Astrocyte of the cerebellum (primary cell): ENCODE measurements at places on chromosomes 16 and 17.

GRCh38 chr17:73976676-73977521, 226.6 kb upstream of the RPL38 start:
- peak; percentile 22 for DNase-seq

GRCh38 chr16:2775765-2776499, 1.1 kb downstream of the ELOB start:
- DNase-seq, result no peak

DNA sequence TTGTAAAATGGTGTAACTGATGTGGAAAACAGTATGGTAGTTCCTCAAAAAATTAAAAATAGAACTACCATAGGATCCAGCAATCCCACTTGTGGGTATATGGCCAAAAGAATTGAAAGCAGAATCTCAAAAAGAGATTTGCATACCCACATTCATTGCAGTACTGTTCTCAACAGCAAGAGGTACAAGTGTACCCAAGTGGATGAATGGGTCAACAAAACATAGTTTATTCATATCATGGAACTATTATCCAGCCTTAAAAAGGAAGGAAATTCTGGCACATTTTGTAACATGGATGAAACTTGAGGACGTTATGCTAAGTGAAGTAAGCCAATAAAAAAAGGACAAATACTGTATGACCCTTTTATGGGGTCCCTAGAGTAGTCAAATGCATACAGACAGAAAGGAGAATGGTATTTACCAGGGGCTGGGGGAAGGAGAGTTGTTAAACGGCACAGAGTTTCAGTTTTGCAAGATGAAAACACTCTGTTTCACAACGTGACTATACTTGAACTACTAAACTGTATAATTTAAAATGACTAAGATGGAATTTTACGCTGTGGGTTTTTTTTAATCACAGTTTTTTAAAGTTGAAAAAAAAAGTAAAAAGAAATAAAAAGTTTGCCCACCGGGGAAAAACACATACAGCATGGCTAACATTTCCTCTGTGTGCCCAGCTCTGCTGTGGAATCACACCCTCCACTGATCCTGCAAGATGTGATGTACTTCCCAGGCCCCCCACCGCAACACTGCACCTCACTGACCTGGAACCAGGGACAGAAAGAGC, 6.1 kb downstream of the TVP23A start:
- no peak for DNase-seq

DNA sequence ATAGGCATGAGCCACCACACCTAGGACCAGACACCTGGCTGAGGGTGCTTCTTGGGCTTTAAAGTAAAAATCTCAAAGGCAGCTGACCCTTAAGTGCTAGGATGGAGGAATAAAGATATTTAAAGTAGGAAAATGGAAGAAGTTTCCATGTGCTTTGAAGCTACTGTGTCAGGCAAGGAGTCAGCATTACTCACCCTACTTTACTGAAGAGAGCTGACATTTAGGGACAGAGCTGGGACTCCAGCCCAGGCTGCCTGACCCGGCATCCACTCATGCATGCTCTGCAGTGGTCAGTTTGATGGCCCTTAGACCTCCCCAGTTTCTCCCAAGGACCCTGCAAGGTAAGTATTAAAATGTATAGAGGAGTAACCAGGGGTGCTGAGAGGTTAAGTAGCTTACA, 124.7 kb upstream of the PLCG2 start:
- no peak for DNase-seq

DNA sequence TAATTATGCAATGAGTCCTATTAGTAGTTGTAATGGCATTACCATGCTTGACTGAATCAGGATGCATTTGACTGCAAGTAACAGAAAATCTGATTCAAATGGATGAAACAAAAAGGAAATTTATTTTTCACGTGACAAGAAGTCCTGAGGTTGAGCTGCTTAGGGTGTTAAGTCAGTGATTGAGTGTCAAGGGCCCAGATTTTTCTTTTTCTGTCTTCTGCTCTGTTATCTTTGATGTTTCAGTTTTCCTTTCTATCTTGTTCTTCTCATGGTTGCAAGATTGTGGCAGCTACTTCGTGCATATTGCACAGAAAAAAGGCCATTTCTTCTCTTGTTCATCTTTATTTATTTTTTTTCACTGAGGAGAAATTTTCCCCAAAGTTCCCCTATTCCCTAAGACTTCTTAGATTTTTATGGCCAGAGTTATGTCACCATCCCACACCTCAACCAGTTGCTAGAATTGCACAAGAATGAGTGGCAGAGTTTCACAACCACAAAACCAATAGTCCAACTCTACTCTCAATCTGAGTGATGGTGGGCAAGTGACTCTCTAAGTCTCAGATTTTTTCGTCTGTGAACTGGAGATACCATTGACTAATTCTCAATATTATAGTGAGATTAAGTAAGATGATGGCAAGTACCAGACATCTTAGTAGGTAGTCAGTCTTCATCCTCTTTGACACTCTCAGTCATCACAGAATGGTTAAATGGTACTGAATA, 15.7 kb upstream of the GPR139 start:
- DNase-seq, result no peak

DNA sequence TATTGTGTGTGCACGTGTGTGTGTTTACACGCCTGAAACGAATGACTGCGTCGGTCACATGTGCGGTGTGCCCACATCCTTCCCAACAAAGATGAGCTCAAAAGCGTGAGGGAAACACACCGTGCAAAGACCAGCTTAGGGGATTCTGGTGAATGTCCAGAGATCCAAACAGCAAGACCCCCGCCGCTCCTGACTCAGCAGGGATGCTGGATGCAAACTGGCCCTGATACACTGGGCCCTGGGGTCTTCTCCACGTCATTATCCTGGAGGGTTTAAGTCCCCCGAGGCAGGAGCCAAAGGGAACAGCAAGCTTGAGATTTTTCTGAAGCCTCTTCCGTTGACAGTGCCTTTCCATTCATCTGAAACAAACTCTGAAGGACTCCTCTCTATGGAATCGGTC, 59.2 kb downstream of the TBC1D16 start:
- DNase-seq, result no peak

- no peak for DNase-seq
Observed at GRCh38 chr16:73610605-73611156, 562.8 kb upstream of the ZFHX3 start.

GRCh38 chr16:57977418-57978069, 6.6 kb upstream of the CNGB1 start:
- no peak for DNase-seq

GRCh38 chr17:34246446-34246845, 8.6 kb upstream of the CCL2 start:
- no peak for DNase-seq

GRCh38 chr17:34672176-34672785, 92.9 kb downstream of the TMEM132E start:
- no peak for DNase-seq

GRCh38 chr16:88069397-88070168, 118.3 kb downstream of the BANP start:
- DNase-seq, result no peak

- DNase-seq, result no peak
Observed at GRCh38 chr17:40313668-40314583, 4.9 kb downstream of the RARA start.

- no peak for DNase-seq
Observed at GRCh38 chr16:29310852-29311314, 95.6 kb downstream of the NPIPB11 start.

GRCh38 chr17:44007346-44008204, 3.2 kb downstream of the NAGS start:
- DNase-seq, result no peak

DNA sequence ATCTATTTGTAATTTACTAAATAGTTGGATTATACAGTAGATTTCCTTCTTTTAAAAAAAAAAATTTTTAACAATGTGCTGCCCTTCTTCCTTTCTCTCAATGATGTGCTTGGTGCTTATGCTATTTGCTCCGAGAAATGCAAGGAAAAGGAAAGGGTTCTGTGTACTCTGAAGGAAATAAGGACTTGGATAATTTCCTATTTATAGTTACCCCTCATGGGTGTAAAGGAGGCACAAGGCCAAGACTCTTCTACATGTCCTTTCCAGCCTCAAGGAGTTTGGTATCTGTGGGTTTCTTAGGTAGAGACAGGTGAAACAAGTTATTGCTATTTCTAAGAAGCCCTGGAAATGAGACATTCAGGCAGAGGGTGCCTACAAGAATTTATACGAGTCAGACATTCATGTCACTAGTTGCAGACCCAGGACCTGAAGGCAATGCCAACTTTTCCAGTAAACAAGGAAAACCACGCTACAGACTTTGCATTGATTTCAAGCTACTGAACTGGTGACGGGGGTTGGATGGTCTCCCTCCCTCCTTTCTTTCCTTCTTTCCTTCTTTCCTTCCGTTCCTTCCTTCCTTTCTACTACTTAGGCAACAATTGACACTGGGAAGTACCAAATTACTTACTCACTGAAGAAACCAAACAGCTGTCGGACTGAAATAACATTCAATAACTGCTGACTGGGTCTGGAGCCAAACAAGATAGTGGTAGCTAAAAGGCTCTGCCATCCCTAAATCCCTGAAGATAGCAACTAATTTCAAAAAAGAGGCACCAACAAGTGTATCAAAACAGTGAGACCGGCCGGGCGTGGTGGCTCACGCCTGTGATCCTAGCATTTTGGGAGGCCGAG, 33.8 kb upstream of the GHDC start:
- DNase-seq, result no peak

DNA sequence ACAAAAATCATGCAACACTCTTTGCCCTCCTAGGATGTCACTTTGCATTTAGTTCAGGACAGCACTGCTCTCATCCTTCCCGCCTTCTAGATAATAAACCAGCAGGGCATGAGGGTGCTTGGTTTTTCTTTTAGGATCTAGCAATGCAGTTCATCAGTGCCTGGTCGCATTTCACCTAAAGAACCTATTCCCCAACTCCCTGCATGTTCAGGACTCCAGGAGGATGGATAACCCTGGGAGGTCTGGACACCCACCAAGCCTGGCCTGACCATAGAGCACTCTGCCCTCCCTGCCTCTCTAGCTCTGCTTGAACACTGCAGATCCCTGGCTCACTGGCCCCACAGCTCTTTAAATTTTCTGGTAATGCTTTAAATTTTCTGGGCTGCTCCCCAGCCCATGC, 2.6 kb downstream of the SLFN12 start:
- no peak for DNase-seq

GRCh38 chr17:7560172-7561027, 1.3 kb upstream of the SENP3 start:
- DNase-seq, result no peak

DNA sequence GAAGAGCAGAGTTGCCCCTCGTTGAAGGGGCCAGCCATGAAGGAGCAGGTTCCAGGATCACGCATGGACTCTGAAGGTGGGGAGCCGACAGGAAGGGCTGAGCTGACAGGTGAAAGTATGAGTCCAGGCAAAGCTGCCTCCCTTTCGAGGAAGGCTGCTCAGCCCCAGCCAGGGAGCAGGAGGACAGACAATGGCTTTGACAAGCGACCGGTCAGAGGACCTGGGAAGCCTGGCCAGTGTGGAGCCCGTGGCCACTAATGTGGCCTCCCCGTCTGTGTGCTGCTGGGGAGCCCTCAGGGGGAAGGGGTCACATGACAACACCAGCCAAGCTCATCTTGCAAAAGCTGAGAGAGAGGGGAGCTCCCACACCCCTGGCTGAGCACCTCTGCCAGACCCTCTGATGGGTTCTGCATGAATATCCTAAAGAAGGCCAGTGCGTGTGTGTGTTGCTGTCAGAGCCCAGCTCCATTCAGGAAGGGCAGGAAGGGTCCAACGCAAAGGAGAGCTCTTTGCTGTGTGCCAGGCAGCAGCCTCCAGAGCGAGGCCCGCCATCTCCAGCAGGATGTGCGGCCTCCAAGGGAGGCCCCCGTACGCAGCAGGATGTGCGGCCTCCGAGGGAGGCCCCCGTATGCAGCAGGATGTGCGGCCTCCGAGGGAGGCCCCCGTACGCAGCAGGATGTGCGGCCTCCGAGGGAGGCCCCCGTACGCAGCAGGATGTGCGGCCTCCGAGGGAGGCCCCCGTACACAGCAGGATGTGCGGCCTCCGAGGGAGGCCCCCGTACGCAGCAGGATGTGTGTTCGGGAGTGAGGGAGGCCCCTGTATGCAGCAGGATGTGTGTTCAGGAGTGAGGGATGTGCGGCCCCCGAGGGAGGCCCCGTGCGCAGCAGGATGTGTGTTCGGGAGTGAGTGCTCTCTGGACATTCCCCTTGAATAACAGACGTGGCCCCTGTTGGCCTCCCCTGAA, 102.1 kb upstream of the CHMP6 start:
- DNase-seq, result no peak

GRCh38 chr17:77010667-77011066, 130.1 kb upstream of the SEC14L1 start:
- no peak for DNase-seq

- peak; percentile 66 for DNase-seq
Observed at GRCh38 chr17:15392326-15392741, 50.9 kb upstream of the TEKT3 start.

DNA sequence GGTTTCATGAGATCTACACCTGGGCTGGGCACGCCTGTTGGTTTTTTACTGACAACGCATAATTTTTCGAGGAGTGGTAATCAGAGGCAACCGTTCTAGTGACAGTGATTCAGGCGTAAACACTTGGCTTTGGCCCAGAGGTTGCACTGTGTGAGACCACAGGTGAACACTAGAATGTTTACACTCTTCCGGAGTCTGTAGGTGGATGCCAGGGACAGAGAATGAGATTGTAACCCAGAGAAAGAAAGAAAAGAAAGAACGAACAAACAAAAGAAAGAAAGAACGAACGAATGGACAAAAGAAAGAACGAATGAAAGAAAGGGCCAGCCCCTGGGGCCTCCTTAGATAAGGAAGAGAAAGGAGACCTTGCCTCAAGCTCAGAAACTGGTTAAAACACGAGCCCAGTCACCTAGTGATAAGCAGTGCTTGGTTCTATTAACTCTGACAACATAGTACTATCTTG, 113.2 kb downstream of the PRKCB start:
- DNase-seq, result no peak

DNA sequence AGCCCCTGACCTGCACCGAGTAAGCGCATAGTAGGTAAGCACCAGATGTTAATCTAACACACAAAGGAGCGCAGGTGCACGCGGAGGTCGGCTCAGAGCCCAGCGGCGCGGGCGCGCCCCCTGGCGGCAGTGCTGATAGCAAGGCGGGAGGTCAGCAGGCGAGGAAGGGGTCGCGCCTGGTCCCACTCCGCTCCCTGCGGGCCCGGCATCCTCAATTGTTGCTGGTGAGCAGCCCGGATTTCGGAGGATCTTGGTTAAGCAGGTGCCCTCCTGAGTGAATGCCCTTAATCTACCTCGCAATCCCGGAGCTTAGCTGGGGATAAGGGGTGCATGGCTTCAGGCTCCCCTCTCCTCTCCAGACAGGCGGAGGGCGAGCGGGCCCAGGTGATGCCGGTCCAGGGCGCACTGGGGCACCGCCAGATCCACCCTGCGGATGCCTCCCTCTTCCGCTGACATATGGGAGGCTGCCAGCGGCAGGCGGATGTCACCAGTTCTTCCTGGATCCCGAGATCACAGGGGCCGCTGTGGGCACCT, 4.0 kb upstream of the WNT3 start:
- DNase-seq, result no peak

- no peak for DNase-seq
Observed at GRCh38 chr16:57480754-57481230, 5.5 kb downstream of the DOK4 start.

- DNase-seq, result peak; percentile 44
Observed at GRCh38 chr16:77869997-77870813, 81.8 kb downstream of the VAT1L start.
